ENCODE measurements at places on chromosomes 1 and 21. TPM values are rescaled to one million over a fixed set of nuclear protein-coding genes. Genes with fewer than 3 reads are reported as not detected.

The LRRN2 gene
- total RNA-seq: 5.7 TPM

The WARS2 gene
- 14.5 TPM for total RNA-seq

The TGFB2 gene
- 1.6 TPM for total RNA-seq

The BEND5 gene
- 1.5 TPM for total RNA-seq

The ILDR2 gene
- total RNA-seq: 0.29 TPM

The TRIM45 gene
- total RNA-seq: 0.64 TPM

The DCDC2B gene
- not detected for total RNA-seq

The TDRD10 gene
- 7.2 TPM for total RNA-seq

The PLEKHN1 gene
- 0.39 TPM for total RNA-seq

The NHLH2 gene
- total RNA-seq: not detected

The MEX3A gene
- total RNA-seq: 0.58 TPM

The UBXN11 gene
- total RNA-seq: 22.2 TPM

The ANKRD65 gene
- 4.1 TPM for total RNA-seq

The GNAT2 gene
- total RNA-seq: not detected

The FCER1G gene
- total RNA-seq: 176 TPM

The KIF17 gene
- total RNA-seq: 4.6 TPM

The DHRS3 gene
- 495 TPM for total RNA-seq

The AMY1B gene
- not detected for total RNA-seq

The KCNA10 gene
- not detected for total RNA-seq

The BNIPL gene
- not detected for total RNA-seq

The ALG14 gene
- total RNA-seq: 8.1 TPM

The GUCA2B gene
- total RNA-seq: not detected

The OR2L5 gene
- total RNA-seq: not detected

The MAB21L3 gene
- 0.22 TPM for total RNA-seq

The LINGO4 gene
- total RNA-seq: not detected

The SH2D1B gene
- total RNA-seq: 0.61 TPM

The NR0B2 gene
- 0.29 TPM for total RNA-seq

The CLCA4 gene
- not detected for total RNA-seq

The OR2G6 gene
- total RNA-seq: not detected

The MARCKSL1 gene
- 51.8 TPM for total RNA-seq

The PRRX1 gene
- total RNA-seq: 46.2 TPM

The TSPEAR gene
- total RNA-seq: not detected

The TOR3A gene
- 22.3 TPM for total RNA-seq

The VHLL gene
- total RNA-seq: not detected

The NR1I3 gene
- not detected for total RNA-seq

The CELA3B gene
- 0.90 TPM for total RNA-seq

The ADORA1 gene
- 2.7 TPM for total RNA-seq

The NPHS2 gene
- not detected for total RNA-seq

The GJA5 gene
- 25.7 TPM for total RNA-seq

The CHTOP gene
- total RNA-seq: 55.5 TPM

The CACNA1S gene
- not detected for total RNA-seq
